Stimulated activated CD4-positive, alpha-beta T cell treated with anti-CD3 and anti-CD28 coated beads, Interleukin-12 subunit alpha, Interleukin-12 subunit beta, amount 100 ng/mL, for 48 hours (primary cell): ENCODE measurements at places on chromosomes 4 and X.

DNA sequence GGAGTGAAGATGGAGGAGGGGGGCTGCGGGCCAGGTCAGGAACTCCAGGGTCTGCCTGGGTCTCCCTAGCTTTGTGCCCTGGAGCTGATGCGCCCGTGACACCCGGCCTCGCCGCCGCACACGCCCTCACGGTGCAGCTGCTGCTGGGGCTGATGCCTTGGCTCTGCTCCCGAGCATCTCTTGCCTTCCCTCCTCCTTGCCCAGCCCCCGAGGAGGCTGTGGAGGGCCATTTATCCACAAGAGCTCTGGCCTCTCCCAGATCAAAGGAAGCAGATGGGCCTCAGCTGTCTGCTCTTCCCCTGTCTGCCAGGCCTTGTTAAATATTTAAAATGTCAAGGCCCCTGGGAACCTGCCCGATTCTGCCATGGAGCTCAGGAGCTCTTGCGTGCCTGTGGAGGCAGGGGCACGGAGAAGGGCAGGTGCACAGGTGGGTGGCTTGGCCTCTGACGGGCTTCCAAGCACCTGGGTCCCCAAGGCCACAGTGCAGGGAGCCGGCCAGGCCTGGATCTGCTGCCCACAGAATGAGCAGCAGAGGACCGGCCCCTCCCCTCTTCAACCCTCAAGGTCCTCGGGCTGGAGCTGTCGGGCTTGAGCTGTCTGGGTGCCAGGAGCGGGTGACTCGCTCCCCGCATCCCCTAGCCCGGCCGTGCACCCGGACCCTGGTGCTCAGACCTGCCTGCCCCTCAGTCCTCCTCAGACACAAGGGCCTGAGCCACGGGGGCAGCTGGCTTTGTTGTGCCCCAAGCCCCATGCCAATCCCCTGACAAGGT is 20.3 kb downstream of the ATP2B3 start:
- DNase-seq, result no peak

DNA sequence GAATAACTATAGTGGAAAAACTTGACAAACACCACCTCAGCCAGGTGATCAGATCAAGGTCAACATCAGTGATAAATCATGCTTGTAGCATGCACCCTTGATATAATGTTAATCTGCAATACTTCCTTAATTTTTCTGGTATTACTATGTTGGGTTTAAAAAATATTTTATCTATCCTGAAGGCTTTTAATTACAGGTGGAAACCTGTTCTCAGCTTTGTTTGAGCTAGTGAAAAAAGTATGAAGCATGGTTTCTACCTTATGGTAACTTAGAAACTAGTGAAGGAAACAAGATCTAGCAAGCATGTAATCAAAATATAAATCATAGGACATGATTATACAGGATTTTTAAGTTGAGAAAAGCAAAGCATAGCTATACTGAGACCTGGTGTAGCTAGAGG is 26.6 kb downstream of the MAOA start:
- no peak for DNase-seq

- no peak for DNase-seq
Measured at GRCh38 chrX:38484607-38485498, 76.5 kb upstream of the TSPAN7 start.

GRCh38 chr4:62901101-62901500 is 1508.1 kb downstream of the TECRL start:
- no peak for DNase-seq

- DNase-seq, result no peak
Measured at GRCh38 chr4:113086172-113086695, 36.8 kb downstream of the ANK2 start.

DNA sequence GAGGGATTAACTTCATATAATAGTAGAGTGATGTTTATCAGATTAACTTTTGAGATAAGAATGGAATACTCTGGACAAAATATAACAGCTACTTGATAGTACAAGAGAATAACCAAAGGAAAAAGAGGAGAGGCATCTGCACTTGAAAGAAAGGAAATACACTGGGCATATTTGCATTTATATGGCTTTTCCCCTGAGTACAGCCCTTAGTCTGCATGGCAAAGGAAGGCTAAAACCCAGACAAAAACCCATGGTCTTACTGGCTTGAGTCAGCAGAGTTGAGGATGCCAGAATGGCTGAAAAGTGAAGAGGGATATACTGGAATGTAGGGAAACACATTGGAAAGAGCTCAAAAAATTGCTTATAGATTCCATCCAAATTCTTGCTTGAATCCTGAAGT is 101.6 kb downstream of the COL4A5 start:
- DNase-seq, result no peak

DNA sequence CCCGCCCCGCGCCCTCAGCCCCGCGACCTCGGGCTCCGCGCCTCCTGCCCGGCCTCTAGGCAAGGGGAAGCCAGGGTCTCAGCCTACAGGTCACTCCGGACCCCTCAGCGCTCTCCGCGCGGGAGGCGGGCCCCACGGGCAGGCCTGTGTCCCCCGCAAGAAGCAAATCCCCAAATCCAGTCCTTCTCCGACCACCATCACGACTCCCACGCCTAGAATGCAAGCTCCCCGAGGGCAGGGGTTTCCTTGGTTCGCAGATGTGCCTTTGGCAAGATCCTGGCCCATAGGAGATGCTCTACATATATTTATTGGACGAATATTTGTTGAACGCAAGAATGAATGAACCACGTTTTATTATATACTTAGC is 260 bp upstream of the CCDC149 start:
- no peak for DNase-seq

DNA sequence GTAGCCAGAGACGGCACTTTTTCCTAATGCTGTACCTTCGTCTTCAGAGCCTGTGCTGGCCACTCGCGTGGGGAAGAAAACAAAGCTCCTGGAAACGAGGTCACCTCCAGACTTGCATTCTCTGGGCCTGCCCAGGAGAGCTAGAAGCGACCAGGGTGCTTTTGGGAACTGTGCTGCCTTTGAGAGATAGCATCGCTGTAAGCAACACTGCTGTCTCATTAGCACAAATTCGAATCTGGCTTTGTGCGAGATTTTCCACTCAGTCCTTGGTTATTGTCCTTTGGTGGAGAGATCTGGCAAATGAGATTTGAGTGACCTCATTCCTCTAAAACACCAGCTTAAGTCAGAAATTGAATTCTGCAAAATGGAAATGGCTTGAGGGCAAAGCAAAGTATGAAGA is 66.1 kb upstream of the TLR3 start:
- DNase-seq, result no peak

DNA sequence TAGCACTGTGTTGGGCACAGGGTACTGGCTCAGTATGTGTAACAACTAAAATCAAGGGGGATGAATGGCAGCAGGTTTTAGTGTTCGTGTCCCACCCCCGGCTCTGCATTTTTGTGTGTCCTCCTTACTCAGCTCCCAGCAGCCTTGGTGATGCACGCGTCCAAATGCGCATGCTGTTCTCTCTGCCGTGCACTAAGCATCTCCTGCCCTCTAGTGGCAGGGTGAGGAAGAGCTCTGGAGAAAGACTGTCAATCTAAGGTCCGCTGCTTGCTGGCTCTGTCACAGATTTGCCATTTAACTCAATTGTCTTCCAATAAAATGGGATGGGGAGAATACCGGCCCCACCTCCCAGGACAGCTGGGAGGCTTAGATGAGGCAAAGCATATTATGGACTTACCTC is 61.4 kb downstream of the WFS1 start:
- no peak for DNase-seq
